ENCODE measurements at places on chromosomes 2 and 18.

GRCh38 chr18:26547646-26548414 lies 523 bp downstream of the KCTD1 start:
- peak; percentile 85 for DNase-seq

DNA sequence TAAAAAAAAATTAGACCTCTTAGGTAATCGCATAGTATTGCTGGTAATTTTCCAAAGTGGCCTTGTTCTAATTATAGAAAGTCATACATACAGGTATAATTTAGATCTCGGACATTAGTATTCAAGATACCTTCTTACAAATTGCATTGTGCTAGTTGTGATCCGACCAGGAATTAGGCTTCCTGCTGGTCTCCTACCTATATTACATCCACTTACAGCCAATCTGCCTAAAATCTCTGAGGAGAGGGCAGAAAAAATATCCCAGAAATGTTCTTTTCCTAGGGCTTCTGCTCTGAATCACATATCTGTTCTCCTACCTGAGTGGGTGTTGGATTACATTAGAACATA lies 314.7 kb upstream of the GULP1 start:
- no peak for DNase-seq

- no peak for DNase-seq
These were observed 38.6 kb downstream of the SLC25A12 start for GRCh38 chr2:171855401-171855800.

GRCh38 chr2:134161170-134161547 lies 92.7 kb upstream of the MGAT5 start:
- peak; percentile 86 for DNase-seq

DNA sequence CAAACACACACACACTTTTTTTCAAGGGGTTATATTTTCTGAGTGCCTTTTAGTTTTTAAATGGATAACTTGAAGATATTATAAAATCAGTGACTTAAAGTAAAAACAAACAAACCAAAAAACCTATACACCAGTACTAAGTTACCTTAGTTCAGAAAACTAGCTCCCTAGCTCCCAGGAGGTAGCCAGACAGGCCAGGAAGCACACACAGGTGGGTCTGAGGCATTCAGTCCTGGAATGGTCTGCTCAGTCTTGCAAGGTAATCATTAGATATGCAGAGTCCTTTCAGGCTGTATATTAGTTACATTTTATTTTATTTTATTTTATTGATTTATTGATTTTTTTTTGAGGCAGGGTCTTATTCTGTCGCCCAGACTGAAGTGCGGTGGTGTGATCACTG lies 10.7 kb upstream of the DYNC2LI1 start:
- no peak for DNase-seq

GRCh38 chr2:219987830-219988229 lies 360.4 kb downstream of the SLC4A3 start:
- no peak for DNase-seq

Data from lung microvascular endothelial cell (primary cell).